ENCODE measurements at places on chromosomes 1 and 21.

DNA sequence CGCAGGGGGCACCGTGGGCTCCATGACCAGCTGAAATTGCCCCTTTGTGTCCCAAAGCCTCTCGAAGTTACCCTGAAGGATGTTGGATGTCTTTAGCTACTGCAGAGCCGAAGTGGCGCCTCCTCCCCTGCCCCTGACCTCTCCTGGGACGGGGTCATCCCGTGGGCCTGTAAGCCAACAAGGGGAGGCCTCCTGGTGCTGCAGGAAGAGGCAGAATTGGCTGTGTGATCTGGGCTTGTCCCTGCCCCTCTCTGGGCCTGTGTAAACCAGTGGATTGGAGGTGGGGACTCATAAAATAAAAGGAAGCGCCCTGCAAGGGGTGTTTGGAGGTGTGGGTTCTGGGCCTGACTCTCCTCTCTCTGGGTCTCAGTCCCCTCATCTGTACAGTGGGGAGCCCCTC is 2.1 kb upstream of the TAS1R2 start:
- no peak for DNase-seq

- DNase-seq = no peak
These were observed 12.2 kb upstream of the CDK18 start for GRCh38 chr1:205492201-205492667.

GRCh38 chr21:25428537-25428936 is 178.7 kb downstream of the MRPL39 start:
- no peak for DNase-seq

DNA sequence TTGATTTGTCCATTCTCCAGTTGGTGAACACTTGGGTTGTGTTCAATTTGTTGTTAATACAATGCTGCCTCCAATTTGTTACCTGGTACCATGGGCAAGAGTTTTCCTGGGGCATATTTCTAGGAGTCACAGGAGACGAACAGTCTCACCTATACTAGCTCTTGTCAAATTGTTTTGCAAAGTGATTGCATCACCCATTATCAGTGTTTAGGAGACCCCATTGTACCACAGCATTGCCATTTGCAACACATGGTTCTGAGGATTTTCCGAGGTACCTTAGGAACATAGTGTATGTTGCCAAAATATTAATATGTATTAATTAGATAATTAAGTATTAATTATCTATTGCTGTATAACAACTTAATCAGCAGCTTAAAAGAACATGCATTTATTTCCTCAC is 97.8 kb downstream of the LPAR3 start:
- DNase-seq = no peak

- DNase-seq = no peak
These were observed 70.9 kb upstream of the COL6A1 start for GRCh38 chr21:45910548-45911221.

DNA sequence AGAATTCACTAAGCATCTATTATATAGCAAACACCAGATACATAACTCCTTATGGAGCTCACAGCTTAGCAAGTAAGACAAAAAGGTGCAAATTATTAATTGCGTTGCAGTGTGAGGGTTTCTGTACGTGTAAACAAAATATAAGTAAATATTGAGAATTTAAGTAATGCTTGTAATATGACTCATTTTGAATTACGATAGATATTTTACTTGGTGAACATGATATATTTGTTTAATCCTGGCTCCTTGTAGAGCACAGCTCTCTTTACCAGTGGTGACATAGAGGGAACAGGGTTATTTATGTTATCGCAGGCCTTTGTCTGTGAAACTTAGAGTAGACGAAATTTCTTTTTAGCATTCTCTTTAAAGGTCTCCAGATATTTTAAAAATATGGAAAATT is 36.4 kb downstream of the LYPLAL1 start:
- no peak for DNase-seq

GRCh38 chr1:79955966-79956365 is 949.4 kb upstream of the ADGRL4 start:
- no peak for DNase-seq

DNA sequence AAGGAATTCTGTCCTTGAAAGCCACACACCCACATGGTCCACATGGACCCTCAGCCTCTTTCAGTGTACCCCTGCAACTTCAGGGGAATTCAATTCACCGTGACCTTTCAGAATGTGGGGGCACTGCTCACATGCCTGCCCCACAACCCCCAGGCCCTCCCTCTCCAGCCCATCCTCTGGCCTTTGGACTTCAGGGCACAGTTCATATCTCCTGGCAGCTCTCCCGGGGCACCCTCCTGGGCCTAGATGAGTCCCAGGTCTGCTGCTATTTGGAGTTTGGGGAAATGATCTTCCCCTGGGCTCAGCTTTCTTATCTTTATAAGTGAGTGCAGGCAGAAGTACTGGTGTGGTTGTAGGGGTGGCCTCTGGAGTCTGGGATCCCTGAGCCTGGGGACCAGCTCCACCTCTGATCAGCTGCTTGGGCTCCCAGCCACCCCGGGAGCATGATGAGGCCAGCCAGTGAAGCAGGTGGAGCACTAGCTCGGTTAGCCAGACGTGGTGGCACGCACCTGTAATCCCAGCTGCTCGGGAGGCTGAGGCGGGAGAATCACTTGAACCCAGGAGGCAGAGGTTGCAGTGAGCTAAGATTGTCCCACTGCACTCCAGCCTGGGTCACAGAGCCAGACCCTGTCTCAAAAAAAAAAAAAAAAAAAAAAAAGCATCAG is 15.8 kb downstream of the C1orf167 start:
- no peak for DNase-seq

- no peak for DNase-seq
These were observed 3.0 kb downstream of the GGPS1 start for GRCh38 chr1:235331401-235331800.

- DNase-seq = no peak
These were observed 42.0 kb downstream of the C1orf198 start for GRCh38 chr1:230826166-230826875.

- DNase-seq = no peak
These were observed 19.9 kb downstream of the SOX13 start for GRCh38 chr1:204092632-204093420.

GRCh38 chr1:48693180-48693579 is 83.5 kb downstream of the BEND5 start:
- no peak for DNase-seq

GRCh38 chr1:185663771-185664296 is 70.4 kb upstream of the HMCN1 start:
- no peak for DNase-seq

GRCh38 chr1:96374076-96374762 is 347.4 kb upstream of the PTBP2 start:
- peak; percentile 66 for DNase-seq

DNA sequence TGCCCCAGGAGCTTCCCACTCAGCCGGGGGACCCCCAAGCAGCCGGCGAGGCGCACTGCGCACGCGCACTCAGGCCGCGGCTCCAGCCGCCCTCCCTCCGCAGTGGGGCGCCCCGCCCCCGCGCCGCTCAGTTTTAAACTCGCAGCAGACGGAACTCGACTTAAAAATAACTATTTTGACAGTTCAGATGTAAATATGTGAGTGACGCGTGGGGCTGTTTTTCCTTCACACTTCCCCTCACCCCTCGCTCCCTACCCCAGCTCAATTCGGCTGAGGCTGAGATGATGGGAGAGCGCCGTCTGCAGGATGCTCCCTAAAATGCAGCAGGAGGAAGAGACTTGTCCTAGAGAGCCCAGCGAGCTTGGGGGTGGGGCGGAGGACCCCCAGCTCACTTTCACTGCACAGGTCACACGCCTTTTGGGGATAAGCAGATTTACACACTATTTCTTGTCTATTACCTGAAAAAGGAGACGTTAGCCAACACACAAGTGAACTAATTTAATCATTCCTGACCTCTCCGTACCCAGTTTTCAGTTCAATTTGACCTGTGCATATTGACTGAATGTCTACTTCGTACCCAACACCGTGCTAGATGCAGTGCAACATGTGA is 8.9 kb upstream of the LEMD1 start:
- DNase-seq = peak; percentile 11

DNA sequence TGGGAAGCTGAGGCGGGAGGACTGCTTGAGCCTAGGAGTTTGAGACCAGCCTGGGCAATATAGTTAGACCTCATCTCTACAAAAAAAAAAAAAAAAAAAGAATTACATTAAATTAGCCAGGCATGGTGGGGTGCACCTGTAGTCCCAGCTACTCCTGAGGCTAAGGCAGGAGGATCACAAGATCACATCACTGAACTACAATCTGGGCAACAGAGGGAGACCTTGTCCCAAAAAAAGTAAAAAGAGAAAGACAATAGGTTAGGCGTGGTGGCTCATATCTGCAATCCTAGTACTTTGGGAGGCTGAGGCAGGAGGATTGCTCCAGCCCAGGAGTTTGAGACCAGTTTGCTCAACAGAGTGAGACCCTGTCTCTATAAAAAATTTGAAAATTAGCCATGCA is 130.3 kb downstream of the TIAM1 start:
- DNase-seq = no peak

- DNase-seq = no peak
These were observed 146.5 kb downstream of the SLC45A1 start for GRCh38 chr1:8464377-8464776.

DNA sequence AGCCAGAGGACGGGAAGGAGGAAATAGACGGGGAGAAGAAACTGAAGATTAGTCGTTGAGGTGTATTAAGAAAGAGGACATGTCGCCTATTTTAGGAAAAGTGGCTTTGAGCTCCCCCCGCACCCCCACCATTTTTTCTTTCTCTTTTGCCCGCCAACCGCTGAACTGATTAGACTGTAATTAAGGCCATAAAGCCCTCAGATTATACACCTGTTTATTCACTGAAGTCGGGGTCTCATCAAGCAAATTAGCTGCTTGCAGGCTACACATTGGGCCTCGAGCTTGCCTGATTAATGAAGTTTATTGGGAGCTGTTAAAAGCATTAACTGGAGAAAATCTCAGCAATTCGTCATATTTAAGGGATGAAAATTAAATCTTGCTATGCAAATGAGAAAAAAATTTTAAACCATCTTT is 119.4 kb upstream of the RRP15 start:
- no peak for DNase-seq

GRCh38 chr1:11151826-11152612 is 37.1 kb upstream of the ANGPTL7 start:
- DNase-seq = no peak

GRCh38 chr21:29639366-29640079 is 300.3 kb downstream of the GRIK1 start:
- DNase-seq = no peak

DNA sequence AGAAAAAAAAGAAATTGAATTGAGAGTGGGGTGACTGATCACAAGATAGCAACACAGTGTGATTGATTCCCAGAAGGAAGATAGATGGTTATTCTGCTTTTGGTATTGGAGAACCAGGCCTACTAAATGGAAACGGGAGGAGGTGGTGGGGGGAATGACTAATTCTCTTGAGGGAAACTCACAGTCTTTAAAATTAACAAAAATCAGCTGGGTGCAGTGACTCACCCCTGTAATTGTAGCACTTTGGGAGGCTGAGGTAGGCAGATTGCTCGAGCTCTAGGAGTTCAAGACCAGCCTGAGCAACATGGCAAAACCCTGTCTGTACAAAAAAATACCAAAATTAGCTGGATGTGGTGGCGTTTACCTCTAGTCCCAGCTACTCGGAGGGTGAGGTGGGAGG is 134.6 kb upstream of the PDE4B start:
- DNase-seq = no peak

Measured in astrocyte (in vitro differentiated cells and primary cell).